Stomach (tissue), 19 donors: ENCODE measurements at places on chromosomes 11 and 22.

GRCh38 chr11:6553634-6554033 lies 49.8 kb downstream of the RRP8 start:
- no peak for DNase-seq

DNA sequence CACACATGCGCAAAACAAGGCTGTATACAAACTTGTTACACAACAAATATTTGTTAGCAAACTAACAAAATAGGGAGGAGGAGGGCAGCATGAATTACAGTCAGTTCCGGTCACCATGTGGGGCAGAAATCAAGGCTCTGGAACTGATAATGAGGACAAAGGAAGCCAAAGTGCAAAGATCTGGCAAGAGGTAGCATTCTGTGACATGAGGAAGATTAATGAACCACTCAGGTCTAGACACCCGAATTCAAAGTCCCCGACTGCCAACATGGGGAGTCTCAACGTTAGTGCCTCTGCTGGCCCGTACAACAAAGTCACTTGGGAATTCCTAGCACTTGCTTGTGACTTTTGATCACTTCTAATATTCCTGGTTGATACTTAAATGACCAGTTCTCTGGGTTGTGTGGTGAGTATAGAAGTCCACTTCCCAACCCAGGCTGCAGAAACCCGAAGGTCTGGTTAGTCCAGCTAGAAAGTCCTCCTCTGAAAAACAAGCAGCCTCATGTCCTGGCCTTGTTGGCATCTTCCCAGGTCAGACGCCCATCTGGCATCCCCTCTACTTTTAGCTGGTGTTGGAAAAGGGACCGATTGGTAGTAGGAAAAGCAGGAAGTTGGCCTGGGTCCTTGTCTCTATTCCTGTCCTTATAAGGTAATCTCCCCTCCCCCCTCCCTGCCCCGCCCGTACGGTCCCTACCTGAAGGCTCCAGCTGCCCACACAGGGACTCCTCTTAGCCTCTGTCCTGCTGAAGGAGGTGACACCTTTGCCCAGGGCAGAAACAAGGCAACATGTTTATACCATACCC lies 1.6 kb downstream of the SUN2 start:
- peak; percentile 92 for DNase-seq

GRCh38 chr22:31575190-31575589 lies 78.9 kb downstream of the SFI1 start:
- no peak for DNase-seq

- DNase-seq: peak; percentile 64
Observed at GRCh38 chr22:39452740-39453040, 4.1 kb upstream of the MGAT3 start.

- no peak for DNase-seq
Observed at GRCh38 chr22:21931056-21931455, 21.6 kb downstream of the PPM1F start.

- DNase-seq: no peak
Observed at GRCh38 chr22:32318361-32318760, 39.3 kb upstream of the RFPL3 start.
